ENCODE measurements at places on chromosomes 12 and 14.

- DNase-seq: no peak
These were observed 78.5 kb upstream of the FZD10 start for GRCh38 chr12:130083734-130084133.

- DNase-seq: no peak
These were observed 2.3 kb upstream of the RNASE4 start for GRCh38 chr14:20682127-20682434.

DNA sequence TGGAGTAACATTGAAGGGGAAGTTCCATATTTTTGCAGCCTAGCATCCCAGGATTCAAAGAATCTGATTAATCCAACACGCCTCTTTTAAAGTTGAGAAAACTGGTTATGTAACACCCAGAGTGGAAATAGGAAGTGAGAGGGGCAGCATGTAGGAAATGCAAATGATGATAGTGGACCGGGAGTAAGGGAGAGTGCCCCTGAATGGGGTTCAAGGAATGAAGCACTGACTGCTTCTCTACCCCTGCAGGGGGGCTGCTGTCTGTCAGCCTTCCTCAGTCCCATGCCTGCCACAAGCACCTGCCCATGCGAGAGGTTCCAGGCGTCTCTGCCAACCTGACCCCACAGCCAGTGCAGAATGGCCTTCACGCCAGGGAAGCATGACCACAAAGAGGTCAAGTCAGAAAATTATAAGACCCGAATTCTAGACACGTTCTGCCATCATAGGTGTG is 126.5 kb upstream of the CCND2 start:
- no peak for DNase-seq

- no peak for DNase-seq
These were observed 24.8 kb upstream of the TEAD4 start for GRCh38 chr12:2934371-2934770.

DNA sequence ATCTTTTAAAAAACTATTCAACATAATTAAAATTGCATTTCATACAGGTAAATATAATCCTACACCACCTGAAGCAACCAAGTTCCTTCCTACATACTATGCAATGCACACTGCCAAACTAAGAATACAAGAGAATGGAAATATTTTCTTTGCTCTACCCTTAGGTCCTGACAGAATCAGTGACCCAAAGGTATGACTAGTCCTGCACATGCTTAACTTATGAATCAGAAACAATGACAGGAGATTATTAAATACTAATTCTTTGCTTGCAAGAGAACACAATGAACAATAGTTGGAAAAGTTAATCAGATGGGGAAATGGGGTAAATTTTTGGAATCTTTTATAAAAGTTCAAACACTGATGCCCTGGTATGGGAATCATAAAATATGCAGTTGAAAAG is 220.1 kb downstream of the SOX5 start:
- DNase-seq: no peak

GRCh38 chr12:89645434-89645833 is 63.2 kb downstream of the ATP2B1 start:
- no peak for DNase-seq

- no peak for DNase-seq
These were observed 91.1 kb downstream of the SRRM4 start for GRCh38 chr12:119072440-119072839.

GRCh38 chr14:75297411-75298040 is 18.9 kb downstream of the FOS start:
- no peak for DNase-seq

GRCh38 chr14:36905272-36905888 is 243.7 kb downstream of the PAX9 start:
- DNase-seq: no peak

GRCh38 chr14:20247646-20248246 is 8.7 kb downstream of the OR11H4 start:
- no peak for DNase-seq

- DNase-seq: no peak
These were observed 296.6 kb upstream of the PRICKLE1 start for GRCh38 chr12:42886160-42886559.

GRCh38 chr14:65369560-65369959 is 43.0 kb upstream of the FUT8 start:
- DNase-seq: no peak

DNA sequence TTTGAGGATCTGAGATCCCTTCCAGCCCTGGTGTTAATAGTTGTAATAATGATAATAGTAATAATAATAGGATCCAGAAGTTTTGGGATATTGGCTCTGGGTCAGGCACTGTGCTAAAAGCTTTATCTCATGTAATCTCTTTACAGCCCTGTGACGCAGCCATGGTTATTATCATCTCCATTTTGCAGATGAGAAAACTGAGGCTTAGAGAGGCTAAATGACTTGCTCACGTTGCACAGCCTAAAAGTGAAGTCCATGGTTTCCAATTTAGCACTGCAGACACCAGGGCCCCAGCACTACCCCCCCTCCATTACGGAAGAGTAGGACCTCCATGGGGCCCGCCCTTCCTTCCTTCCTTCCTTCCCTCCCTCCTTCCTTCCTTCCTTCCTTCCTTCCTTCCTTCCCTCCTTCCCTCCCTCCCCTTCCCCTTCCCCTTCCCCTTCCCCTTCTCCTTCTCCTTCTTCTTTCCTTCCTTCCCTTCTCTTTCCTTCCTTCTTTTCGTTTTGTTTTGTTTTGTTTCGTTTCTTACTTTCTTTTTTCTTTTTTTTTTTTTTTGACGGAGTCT is 14.9 kb upstream of the COX6A1 start:
- no peak for DNase-seq

- no peak for DNase-seq
These were observed 778 bp downstream of the AGAP2 start for GRCh38 chr12:57737467-57738460.

- no peak for DNase-seq
These were observed 59.1 kb upstream of the GNPNAT1 start for GRCh38 chr14:52850451-52850909.

DNA sequence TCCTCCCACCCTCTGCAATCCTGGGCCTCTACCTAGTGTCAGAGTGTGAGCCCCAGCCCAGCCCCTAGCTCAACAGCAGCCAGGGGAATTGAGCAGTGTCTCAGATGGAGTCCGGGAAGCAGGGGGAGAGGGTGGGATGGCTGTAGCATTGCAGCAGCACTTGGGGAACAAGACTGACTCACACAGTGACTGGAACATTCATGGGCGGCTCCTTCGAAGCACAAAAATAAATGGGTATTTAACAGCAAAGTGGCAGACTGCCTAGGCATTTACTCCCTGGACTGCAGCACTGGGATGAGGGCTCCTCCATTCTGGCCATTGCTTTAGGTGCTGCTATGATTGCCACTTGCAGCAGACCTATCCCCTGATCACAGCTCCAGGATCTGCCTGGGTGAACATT is 46.0 kb upstream of the STK38L start:
- DNase-seq: no peak

DNA sequence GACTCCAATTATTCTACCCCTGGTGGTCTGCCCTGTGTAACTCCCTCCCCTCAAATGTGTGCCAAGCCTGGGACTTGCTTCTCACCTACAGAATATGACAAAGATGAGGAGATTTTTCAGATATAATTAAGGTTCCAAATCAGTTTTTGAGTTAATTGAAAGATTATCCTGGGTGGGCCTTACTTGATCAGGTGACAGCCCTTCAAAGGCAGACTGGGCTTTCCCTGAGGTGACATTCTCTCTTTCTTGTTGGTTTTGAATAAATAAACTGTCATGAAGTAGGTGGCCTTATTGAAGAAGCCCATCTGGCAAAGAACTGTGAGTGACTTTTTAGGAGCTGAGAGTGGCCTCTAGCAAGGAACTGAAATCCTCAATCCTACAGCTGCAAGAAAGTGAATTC is 106.0 kb downstream of the BRMS1L start:
- no peak for DNase-seq

DNA sequence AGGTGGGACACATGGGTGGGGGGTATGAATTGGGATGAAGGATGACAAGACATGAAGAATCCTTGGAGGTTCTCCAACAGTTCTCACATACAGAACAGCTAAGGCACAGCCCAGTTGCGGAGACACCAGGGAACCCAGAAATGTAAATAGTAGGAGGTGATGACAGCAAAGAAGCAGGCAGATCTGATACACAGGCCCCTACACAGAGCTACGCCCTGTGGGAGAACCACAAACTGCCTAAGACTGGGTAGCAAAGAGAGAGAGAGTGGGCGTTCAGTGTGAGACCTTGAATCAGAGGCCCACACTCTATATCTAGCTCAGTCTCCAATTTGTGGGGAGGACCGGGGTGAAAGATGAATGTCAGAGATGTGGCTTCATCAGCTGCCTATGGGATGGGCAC is 9.5 kb upstream of the NUMB start:
- DNase-seq: no peak

DNA sequence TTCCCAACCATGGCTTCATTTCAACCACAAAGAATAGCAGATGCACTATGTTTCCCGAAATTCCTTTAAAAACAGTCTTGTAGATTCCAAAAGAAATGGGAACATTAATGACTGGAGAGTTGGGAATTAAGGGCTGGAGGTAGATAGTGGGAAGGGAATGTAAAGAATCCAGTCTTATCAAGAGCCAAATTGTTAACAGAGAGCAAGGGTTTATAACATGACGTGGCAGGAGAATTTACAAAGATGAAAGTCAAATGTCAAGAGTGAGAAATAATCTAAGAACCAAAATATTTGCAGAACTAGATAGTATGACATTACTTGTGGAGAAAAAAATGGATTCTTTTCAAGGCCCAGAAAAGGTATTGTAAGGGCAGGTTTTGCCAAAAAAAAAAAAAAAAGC is 200.9 kb downstream of the GRIN2B start:
- no peak for DNase-seq

DNA sequence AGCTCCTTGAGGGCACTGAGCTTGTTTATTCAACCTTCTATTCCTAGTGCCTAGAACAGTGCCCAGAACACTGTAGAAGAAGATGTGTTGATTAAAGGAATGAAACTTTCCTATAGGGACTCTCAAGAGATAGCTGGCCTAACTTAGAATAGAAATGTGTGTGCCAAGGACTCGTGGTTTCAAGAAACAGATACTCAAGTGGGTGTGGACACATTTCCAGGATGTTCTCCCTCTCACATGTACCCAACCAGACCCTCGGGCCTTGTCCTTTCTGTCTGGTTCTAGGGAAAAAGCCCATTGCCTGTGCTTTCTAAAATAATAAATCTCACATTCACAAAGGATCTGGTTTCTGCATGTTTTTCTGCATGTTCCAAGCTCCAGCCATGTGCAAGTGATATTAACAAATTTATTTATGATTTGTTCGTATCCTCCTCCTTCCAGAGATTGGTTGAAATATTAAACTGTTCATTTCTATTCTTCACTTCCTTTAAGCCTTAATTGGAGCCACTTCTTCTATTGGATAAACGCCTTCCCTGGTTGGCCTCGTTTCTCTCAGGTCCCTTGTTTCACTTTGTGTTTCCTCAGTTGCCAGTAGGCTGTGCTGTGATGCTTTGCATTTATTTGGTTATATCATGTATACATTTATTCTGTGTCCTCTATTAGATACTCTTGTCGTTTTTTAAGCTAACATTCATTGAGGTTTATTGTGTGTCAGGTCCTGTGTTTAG is 89.8 kb downstream of the CRADD start:
- peak; percentile 41 for DNase-seq

DNA sequence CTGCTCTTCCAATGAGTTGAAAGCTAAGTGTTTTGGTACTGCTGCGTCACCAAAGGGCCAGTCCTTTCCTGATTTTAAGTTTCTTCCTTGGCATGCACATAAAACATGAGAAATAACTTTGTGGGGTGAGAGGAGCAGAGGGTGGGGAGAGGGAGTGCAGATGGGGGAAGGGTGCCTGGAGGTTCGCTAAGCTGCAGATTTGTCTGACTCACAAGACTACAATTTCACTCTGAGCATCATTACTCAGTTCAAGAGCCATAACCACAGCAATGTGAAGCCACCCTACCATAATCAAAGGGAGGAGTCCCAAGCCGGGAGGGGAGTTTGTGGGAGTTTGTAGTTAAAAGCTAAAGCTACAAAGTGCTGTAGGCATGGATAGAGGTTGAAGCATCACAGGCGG is 136.1 kb downstream of the ANO2 start:
- DNase-seq: no peak

DNA sequence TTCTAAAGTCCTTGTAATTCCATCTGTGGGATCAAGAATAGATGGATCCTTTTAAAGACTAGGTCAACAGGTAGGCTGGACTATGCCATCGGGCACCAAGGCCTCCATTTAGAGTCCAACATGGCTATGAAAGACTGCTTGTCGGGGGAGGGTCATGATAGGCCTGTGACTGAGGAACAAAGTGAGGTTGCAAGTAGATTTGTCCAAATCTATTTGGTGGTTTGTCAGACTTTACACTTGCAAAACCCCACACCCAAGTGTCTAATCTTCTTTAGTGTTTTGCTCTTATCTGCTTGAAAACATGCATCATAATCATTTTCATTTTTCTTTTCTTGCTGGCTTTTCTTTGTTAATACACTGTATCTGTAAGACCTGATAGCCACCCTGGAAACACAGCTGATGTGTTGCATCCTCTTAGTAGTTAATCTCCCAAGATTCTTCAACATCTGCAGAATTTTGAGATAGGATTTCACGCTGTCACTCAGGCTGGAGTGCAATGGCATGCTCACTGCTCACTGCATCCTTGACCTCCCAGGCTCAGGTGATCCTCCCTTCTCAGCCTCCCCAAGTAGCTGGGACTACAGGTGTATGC is 50.3 kb downstream of the TDP1 start:
- no peak for DNase-seq

GRCh38 chr12:26566675-26567074 is 266.3 kb downstream of the ITPR2 start:
- DNase-seq: no peak

GRCh38 chr12:116642106-116642505 is 82.9 kb downstream of the MAP1LC3B2 start:
- no peak for DNase-seq

GRCh38 chr14:20350282-20350681 is 6.8 kb downstream of the PARP2 start:
- no peak for DNase-seq
